Effector CD8-positive, alpha-beta T cell (primary cell): ENCODE measurements at places on chromosomes 12 and 14.

- peak; percentile 48 for DNase-seq
Measured at GRCh38 chr12:14256555-14257169, 108.8 kb upstream of the ATF7IP start.

DNA sequence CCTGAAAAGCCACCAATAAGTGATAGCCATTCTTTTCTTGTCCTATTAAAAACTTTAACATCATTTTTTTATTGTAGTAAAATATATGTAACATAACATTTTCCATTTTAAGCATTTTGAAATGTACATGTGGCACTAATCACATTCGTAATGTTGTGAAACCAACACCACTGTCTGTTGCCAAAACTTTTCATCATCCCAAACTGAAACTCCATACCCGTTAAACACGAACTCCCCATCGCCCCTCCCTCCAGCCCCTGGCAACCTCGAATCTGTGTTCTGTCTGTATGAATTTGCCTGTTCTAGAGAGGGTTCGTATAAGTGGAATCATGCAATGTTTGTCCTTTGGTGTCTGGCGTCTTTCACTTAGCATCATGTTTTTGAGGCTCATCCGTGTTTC lies 75.9 kb downstream of the CCDC92 start:
- DNase-seq = no peak

DNA sequence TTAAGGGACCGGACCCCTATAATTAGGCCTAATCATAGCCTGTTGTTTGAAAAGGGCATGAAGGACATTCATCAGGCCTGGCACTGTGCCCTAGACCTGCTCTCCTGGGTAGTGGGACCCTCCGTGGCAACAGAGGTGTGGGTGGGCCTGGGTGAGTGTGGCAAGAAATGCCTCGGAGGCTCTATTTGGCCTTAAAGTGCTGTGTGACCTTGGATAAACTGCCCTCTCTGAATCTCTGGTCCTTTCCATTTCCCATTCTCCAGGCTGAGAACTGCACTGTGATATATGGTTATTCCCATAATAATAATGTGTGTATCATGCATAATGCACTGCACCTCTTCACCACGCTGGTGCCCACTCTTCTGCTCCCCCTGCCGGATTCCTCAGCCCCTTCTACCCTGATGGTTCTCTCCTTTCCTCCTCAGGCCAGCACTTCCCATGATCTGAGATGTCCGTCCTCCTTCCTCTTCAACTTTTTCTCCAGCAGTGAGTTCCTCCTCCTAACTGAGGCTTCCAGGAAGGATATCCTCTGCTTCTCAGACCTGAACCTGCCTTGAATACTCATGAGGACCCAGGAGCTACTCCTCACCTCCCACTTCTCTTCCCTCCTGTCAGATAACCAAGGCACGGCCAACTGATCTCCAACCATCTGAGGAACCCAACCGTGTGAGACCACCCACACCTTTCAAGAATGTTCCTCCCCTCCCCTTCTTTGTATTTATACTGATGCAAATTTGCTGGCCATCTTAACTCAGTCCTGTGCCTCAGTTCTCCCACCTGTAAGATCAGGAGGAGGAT lies 111.0 kb upstream of the PZP start:
- DNase-seq = no peak

DNA sequence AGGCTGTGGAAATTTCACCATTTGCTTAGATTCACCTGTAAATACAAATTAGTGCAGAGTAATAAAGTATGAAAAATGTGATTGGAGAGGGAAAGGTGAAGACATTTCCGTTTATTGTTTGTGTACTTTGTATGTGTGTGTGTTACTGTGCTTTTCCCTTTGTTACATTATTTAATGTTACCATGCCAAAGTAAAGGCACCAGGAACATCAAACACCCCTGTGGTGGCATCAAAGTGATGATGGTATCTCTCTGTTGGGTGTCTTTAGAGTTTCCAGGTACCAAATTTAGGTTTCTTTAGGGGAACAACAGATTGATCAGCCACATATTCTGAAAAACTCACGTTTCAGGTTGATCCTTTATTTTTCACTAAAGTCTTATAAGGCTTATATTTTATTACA lies 189.0 kb upstream of the FBXO33 start:
- no peak for DNase-seq

DNA sequence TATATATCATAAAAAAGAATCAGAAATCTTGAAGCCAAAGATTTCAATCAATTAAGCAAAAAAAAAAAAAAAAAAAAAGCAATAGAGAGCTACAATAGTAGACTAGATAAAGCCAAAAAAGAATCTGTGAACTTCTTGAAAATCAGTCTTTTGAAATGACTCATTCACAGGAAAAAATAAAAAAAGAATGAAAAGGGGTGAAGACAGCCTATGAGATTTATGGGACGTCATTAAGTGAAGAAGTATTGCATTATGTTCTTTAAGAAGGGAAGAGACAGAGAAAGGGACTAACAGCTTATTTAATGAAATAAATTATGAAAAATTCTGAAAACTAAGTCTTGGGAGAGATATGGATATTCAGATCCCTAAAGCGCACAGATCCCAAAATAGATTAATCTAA lies 103.8 kb downstream of the ACSS3 start:
- DNase-seq = no peak

DNA sequence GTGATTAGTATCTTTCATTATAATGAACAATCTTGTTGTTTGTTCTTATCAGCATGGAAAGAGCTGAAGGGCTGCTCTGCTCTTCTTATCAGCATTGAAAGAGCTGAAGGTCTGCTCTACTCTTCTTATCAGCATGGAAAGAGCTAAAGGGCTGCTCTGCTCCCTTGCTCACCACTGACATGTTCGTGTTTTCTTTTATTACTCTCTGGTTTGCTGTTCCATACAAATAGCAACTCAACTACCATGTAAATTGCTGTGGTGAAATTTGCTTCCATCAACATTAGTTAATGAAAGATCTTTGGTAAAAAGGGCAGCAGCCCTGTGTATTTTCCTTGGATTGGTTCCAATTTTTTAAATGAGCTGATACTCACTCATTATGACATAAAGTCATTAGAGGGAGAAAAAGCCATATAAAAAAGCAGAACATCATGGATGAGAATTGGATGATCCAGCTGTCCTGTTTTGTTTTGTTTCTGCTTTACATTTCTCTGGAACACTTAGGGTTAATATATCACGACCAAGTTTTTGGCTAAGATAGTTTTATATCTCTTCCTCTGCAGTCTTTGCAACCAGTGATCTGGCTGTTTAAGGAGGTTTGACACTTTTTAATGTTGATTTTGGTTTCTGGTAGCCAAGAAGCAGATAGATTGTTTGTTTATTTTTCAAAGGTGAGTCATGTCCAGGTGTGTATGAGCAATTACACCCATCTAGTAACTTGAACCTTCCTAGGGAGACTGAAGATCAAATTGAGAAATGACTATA lies 356.6 kb downstream of the CEP128 start:
- DNase-seq = no peak

DNA sequence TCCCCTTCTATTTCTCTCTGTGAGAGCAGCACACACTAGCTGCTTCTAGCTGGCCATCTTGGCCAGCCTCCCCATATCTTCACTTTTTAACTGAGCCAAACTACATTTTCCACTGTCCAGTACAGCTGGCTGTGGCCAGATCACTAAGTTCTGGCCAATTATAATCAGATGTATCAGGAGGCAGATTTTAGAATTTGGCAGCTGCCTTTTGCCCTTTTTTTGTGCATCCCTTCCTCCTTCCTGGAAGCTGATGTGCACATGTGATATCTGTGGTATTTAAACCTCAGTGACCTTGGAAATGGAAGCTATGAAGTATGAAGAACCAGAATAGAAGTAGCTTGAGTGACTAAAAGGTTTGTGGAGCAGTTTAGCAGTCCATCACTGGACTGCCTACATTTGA lies 49.8 kb upstream of the ANO6 start:
- no peak for DNase-seq

GRCh38 chr14:21494902-21495762 lies 16.0 kb downstream of the METTL3 start:
- DNase-seq = no peak

- DNase-seq = no peak
Measured at GRCh38 chr14:23861666-23862065, 91.9 kb upstream of the DHRS4 start.

GRCh38 chr12:64907097-64907496 lies 82.7 kb downstream of the TBC1D30 start:
- DNase-seq = no peak

DNA sequence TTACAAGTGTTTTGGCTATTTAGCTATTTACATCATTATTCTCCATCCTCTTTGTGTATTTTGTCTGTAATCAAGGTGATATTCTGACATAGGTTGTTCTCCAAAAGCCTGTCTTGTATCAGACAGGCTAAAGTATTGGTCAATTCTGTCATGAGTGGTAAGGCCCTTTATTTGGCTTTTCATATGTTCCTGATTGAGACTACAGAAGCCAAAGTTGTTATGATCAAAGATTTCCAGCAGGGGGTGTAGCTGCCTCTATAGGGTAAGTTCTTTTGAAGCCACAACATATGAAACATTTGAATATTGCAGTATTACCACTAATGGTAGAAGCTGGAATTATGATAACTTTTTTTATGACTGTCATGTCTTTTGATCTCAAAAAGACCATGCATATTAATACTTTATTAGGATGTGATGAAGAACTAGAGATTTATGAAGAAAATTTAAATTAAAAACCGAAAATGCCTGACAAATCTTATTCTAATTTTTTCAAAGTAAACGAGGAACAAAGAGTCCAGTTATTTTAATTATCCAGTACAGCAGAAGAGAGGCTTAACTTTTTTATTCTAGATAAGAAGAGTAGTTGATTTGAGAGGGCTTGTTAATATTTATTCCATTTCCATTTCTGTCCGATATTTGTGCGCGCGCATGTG lies 3.4 kb upstream of the ARHGAP5 start:
- DNase-seq = peak; percentile 9

GRCh38 chr12:93056971-93057535 lies 128.0 kb upstream of the EEA1 start:
- DNase-seq = no peak

DNA sequence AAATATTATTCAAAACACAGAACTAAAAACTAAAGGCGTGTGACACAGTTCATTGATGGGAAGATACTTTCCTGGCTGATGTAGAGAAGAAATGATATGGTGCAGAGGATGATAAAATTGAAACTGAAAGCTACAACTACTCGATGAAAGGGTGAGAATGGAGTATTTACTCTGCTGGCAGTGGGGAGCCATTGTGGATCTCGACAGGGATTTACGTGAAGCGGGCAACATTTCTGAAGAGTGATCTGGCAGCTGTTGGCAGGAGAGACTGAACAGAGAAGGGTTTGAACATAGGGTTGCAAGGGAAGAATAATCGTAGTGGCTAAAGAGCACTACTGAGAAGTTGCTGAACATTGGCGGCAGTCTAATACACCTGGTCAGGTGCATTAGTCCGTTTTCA lies 464.9 kb downstream of the PDZRN4 start:
- no peak for DNase-seq
